ENCODE measurements at places on chromosomes 11 and 22.
A peak's percentile ranks its signal among the peaks of the same experiment; 100 is the strongest.

DNA sequence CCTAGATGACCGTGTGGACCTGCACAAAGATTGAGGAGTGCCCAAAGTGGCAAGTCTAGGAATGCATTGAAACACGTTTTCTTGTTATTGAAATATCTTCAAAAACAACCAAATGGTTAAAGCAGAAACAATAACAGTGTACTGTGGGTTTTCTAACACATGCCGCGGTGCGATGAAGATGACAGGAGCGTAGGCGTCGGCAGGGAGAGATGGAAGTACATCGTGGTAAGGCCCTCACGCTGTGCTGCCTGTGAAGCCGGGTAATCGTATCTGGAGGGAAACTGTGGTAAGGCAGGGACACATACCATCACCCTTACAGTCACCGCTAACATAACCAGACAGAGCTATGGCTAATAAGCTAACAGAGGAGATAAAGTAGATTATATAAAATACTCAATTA is 261.4 kb downstream of the TBC1D22A start:
- no peak for DNase-seq

GRCh38 chr11:4677948-4678347 is 19.7 kb downstream of the OR51E2 start:
- DNase-seq: peak; percentile 92

GRCh38 chr11:64260147-64260708 is 8.9 kb downstream of the PLCB3 start:
- no peak for DNase-seq

- DNase-seq: no peak
Observed at GRCh38 chr11:123799438-123799837, 6.7 kb downstream of the OR6M1 start.

GRCh38 chr11:112797092-112797491 is 164.1 kb upstream of the NCAM1 start:
- DNase-seq: no peak

DNA sequence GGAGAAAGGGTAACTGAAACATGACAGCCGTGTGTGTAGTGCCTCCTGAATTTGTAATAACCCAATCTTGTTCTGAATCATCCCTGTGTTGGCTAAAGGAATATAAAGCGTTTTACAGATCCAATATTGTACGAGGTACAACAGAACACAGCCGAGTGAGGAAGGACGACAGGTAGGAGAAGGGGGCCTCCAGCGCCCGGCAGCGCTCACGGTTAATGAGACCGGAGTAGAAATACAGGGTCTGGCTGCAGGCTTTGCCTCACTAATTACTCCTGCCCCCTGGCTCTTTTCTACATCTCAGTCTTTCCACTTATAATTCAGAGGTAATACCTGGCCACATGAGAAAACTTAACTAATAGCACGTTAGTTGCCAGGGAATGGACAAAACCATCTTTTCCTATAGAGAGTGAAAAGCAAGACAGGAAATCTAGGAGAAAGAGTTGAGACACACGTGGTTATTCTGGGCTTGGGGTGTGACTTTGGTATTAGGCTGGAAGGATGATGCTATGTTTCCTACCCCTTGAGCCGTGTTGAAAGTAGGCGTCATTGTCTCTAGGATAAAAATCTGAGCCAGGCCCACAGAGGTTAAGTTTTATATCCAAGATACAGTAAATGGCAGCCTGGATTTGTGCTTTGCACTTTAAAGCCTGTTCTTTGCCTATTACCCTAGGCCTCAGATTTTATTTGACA is 54.1 kb downstream of the GRIK4 start:
- no peak for DNase-seq

DNA sequence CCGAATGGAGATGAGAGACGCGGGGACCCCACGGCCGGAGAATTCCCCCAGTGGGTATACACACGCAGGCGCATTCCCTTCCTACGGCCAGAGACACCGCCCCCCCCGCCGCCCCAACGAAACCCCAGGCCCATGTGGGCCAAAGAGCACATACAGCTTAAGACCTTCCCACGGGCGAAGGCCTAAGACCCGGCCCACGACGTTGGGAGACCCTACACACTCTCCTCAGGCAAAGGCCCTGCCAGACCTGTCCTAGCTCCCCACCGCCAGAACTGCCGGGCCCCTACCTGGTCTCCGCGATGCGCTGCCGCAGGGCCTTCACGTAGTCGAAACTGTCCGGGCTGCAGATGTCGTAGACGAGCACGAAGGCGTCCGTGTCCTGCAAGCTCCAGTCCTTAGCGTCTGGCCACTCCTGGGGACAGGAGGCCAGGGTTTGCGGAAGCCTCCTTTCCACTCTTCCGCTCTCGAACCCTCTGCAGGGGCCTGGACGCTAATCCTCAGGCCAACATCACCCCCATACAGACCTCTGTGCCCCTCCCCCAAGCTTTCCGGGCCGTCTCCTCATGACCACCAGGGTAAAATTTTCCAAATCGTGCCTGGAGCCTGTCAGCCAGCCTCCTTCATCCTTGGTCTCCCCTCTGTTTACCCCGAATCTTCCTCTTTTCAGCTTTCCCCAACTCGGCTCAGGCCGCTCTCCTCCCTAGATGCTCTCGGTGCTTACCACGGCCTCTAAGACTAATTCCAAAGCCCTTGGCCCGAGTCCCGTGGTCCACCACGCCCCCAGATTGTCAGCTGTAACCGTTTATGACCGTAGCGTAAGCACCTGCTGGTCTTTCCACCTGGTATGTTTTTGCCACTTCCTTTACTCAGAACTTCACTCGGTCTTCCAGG is 1.7 kb downstream of the RASL10A start:
- peak; percentile 28 for DNase-seq

DNA sequence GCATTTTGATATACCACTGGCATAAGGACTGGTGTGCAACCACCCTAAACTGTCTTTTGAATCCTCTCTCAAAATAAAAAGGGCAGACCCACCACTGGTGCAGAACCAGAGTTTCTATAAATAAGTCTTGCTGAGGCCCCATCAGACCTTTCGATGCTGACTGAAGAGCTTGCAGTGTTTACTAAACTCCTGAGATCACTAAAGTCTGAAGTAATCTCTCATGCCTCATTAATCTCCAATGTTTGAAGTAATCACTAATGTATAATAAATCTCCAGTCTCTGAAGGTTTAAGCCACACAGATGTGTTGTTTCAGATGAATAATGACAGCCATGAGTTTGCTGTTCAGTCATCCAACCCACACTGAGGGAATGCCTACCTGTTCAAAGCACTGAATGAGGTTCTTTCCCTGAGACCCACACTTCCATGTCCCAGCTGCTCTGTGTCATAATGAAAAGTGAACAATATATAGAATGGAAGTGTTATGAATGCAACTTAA is 50.6 kb upstream of the DEUP1 start:
- DNase-seq: peak; percentile 14

GRCh38 chr11:130475426-130476053 is 27.1 kb downstream of the ADAMTS15 start:
- no peak for DNase-seq

DNA sequence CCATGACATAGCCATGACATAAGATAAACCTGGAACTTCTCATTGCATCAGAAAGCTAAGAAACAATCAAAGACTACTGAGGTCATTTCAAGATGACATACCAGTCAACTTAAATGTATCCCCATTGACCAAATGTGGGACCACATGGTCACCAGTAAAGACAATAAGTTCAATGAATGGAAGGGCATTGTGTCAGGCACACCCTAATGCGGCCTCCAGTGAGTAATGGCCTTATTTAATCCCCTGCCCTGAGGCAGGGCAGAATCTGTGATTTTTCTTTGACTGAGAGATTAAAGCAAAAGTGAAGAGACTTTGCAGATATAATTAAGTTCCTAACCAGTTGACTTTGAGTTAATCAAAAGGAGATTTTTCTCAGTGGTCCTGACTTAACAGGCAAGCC is 17.3 kb upstream of the SYT8 start:
- no peak for DNase-seq

DNA sequence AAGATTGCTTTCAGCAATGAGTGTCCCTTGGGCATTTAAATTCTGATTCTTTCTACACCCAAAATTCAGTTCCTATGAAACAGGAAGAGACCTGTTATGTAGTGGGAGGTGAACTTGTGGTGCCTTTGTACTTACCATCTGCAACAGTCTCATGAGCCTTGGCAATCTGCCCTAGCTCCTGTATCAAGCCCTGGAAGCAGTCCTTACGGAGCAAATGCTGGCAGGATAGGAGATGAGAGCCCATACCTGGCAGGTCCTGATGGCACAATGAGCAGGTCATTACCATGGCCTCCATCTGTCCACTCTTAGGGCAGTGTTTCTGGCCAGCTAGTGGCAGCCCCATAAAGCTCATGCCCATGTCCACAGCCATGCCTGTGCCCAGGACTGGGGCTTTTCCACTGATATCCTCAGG is 10.8 kb downstream of the TRIM66 start:
- peak; percentile 89 for DNase-seq

- DNase-seq: no peak
Observed at GRCh38 chr22:50314455-50315288, 7.2 kb upstream of the PLXNB2 start.

- DNase-seq: no peak
Observed at GRCh38 chr11:12005476-12005875, 3.0 kb downstream of the DKK3 start.

GRCh38 chr22:45548991-45549761 is 46.5 kb downstream of the FBLN1 start:
- no peak for DNase-seq

Data from NCI-H2081 (cell line).